Stimulated activated CD4-positive, alpha-beta T cell treated with anti-CD3 and anti-CD28 coated beads, Interleukin-12 subunit alpha, Interleukin-12 subunit beta, amount 100 ng/mL, for 48 hours (primary cell): ENCODE measurements at places on chromosomes 2 and 18.
A peak's percentile ranks its signal among the peaks of the same experiment; 100 is the strongest.

DNA sequence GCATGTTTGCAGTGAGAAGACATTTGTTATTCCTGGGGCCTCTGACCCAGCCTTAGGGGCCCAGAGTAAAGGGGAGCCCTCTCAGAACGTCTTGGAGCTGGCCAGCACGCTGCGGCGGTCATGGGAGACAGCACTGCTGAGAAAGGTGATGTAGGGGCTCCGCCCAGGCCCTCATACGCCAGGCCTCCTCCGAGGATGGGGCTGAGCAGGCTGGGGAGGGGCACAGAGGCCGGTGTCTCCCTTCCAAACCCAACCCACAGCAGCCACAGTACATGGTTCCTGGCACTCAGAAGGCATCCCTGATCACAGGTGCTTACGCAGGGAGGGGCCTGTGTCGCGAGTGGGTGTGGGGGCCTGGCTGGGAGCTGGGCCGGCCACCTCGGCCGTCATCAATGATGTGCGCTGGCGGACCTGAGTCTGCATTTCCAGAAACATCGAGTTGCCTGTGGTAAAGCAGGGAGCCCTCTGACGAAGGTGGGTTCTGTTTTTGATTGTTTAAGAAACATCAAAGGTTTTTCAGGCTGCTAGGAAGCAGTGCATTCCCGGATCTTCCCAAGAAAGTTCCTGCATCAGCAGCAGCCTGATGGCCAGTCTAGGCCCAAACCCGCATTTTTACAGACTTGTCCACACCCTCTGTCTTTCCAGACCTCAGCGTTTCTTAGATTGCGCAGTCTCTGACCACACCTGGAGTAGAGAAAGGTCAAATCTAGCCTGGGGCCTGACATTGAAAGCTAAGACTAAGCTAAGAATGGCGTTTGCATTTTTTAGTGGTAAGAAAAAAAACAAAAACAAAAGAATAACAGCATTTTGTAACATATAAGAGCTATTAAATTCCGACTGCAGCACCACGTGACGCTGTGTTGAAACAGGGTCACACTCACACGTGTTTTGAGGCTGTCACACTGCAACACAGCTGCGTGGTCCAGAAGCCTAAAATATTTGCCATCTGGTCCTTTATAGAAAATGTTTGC lies 51.2 kb upstream of the PXDN start:
- no peak for DNase-seq

DNA sequence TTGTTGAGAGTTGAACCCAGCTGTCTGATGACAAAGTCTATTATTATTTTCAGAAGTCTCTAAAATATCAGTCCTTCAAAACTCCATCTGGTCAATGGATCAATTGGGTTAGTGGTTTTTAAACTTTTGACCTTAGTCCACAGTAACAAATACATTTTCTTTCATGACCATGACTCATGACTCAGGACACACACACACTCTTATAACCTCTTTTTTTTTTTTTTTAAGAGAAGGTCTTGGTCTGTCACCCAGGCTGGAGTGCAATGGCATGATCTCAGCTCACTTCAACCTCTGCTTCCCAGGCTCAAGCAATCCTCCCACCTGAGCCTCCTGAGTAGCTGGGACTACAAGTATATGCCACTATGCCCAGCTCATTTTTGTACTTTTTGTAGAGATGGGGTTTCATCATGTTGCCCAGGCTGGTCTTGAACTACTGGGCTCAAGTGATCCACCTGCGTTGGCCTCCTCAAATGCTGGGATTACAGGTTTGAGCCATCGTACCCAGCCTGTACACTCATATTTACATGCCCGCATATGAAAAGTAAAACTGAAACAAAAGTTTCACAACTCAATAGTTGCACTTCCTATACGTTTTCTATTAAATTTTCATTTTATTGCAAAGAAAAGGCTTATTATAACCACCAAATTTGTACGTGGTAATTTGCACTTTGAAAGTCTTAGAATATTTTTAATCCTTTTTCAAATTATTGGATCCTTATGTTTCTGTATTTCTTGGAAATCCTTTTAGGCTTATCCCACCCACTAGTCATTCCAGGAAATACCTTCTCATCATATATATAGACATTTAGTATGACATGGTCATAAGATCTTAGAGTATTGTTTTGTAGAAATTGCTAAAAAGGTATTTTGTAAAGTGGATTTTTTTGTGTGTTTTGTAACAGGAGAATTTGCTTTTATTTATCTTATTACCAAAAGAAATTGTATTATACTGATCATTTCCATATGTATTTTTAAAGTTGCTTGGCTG lies 199.0 kb downstream of the LPIN1 start:
- DNase-seq: no peak

GRCh38 chr2:40859617-40860016 lies 407.7 kb upstream of the SLC8A1 start:
- no peak for DNase-seq

DNA sequence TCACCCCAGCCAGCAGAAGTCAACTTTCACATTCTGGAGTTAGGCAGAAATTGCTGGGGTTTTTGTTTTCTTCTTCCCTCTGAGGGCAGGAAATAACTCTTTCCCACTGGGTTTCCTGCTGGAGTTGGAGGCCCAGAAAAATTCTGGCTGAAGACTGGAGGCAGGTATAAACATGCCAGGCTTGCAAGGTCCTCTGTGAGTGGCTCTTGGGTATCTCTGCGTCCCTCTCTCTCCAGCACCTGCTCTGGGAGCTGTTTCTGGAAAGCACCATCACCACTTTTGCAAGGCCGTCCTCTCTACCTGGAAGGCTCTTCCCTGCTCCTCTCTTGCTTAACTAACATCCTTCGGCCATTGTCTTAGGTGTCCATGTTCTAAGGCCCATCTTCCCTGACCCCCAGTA lies 91.0 kb downstream of the MCFD2 start:
- DNase-seq: no peak

DNA sequence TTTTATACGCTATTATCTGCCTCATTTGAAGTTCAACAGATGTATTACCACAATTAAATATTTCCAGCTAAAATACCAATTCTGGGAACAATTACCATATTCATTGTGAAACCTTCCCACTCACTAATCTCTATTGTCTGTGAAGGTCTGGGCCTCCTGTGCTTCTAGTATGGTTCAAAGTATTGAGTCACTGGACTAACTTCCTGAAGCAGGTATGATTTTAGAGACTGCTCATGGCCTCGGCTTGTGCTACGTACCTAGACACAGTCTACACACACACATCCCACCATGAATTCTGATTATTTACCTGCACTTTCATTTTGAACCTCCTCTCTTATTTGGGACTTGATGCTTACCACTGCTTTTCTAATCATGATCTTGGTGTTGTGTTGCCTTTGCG lies 180.7 kb upstream of the EPHA4 start:
- no peak for DNase-seq

- no peak for DNase-seq
Measured at GRCh38 chr18:55488473-55488872, 99.5 kb downstream of the TCF4 start.

GRCh38 chr2:401019-401679 lies 113.3 kb upstream of the ALKAL2 start:
- no peak for DNase-seq

GRCh38 chr2:7849027-7849426 lies 832.8 kb upstream of the ID2 start:
- no peak for DNase-seq

- no peak for DNase-seq
Measured at GRCh38 chr18:77077941-77078689, 54.5 kb downstream of the MBP start.

GRCh38 chr2:158664987-158665386 lies 130.1 kb upstream of the DAPL1 start:
- no peak for DNase-seq

DNA sequence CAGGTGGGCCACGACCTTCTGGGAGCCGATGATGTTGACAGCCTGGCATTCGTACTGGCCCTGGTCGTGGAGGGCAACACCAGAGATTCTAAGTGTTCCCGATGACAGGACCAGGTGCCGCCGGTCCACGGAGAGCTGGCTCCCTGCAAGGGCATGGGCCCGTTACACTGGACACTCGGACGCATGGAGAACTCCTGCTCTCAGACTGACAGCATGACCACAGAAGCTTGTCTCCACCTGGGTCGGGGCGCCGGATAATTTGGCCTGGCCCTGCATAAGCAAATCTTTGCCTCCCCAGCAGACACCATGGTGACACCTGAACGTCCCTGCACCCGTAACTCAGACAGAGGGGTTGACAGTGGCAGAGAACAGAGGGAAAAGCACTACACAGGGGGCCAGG lies 80.7 kb downstream of the PXDN start:
- no peak for DNase-seq

DNA sequence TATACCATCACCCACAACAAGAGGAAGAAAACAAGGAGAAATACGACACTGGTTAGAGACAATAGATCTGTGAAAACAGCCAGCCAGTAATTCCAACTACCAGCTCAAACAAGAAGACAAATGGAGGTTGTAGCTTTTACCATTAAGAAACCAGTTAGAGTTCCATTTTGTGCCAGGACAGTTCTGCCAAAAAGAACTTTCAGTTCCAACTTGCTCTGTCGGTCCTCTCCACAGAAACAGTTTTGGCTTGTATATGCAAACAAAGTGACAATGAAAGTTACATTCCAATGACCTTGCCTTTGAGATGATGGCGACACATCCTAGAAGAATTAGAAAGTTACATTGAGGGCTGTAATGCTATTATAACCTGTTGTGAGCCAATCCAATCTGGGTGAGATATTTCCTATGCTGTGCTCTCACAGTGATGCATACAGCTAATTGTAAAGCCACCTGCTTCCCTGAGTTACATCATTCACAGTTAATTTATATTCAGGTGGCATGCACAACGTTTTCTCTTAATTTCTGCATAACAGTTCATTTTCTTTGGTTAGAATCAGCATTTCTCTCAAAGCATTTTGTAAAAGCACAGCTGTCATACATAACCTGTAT lies 1378.4 kb upstream of the PIK3C3 start:
- no peak for DNase-seq

DNA sequence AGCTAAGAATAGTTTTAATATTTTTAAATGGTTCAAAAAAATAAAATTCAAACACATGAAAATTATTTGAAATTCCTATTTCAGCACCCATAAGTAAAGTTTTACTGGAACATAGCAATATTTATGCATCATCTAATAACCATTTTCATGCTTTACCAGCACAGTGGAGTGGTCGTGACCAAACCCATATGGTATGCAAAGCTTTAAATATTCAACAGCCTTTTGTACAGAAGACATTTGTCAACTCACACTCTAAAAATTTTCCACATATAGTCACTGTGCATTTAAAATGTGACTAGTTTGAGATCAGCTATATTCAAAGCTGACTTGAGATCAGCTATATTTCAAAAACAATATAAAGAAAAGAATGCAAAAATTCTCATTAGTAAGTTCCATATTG lies 46.2 kb downstream of the PUM2 start:
- no peak for DNase-seq

- DNase-seq: no peak
Measured at GRCh38 chr18:8983195-8983594, 119.3 kb upstream of the NDUFV2 start.

DNA sequence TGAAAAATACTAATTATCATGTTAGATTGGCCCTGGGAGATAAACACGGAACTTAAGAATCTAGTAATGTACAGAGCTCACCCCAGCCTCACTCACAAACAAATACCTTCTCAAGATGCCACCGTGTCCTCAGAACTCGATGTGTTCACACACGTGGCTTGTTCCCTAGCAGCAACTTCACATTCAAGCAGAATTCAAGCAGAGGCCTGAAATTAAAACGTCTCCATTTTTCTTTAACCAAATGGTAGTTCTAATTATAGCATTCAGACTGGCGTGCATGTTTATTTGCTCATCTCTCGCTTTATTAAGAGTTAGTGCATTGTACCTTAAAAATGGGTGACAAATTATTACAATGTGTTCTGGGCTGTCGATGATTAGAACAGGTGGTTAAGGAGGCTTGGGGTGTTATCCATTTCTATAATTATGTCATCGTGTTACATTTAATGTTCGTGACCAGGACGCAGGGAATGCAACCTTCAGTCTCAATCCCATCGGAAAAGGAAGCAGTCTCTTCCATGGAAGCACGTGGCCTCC lies 57.3 kb upstream of the SLC66A3 start:
- DNase-seq: no peak

GRCh38 chr2:218074031-218074430 lies 5.0 kb downstream of the RUFY4 start:
- DNase-seq: no peak

DNA sequence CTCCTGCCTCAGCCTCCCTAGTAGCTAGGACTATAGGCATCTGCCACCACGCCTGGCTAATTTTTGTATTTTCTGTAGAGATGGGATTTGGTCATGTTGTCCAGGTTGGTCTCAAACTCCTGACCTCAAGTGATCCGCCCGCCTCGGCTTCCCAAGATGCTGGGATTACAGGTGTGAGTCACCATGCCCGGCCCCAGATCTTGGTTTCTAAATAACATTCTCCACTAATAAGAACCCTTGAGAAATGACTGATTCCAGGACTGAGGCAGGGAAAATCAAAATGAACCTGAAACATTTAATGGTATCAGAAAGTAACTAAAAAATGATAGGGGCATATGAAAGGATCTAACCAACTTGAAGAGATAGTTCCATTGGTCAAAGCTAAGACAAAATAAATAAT lies 34.0 kb downstream of the BMPR2 start:
- DNase-seq: peak; percentile 1

DNA sequence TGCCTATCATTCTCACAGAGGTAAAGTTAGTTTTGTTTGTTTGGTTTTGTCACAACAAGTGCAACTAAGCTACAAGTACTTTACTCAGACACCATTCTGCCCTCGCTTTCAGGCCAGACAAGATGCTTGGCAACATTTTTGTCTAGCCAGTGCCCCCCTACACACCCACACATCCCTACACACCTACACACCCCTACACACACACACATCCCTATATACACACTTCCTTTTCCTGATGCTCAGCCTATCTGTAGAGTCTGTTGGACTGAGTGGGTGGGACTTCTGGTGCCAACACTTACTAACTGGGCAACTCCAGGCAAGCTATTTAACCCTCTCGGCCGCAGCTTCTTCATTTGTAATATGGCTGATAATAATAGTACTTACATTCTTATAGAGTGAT lies 161.4 kb downstream of the ALK start:
- no peak for DNase-seq

GRCh38 chr2:45964223-45964841 lies 312.9 kb downstream of the PRKCE start:
- no peak for DNase-seq

- DNase-seq: no peak
Measured at GRCh38 chr2:236940916-236941520, 144.7 kb upstream of the COPS8 start.

- DNase-seq: no peak
Measured at GRCh38 chr18:2963048-2963447, 49.9 kb downstream of the LPIN2 start.

DNA sequence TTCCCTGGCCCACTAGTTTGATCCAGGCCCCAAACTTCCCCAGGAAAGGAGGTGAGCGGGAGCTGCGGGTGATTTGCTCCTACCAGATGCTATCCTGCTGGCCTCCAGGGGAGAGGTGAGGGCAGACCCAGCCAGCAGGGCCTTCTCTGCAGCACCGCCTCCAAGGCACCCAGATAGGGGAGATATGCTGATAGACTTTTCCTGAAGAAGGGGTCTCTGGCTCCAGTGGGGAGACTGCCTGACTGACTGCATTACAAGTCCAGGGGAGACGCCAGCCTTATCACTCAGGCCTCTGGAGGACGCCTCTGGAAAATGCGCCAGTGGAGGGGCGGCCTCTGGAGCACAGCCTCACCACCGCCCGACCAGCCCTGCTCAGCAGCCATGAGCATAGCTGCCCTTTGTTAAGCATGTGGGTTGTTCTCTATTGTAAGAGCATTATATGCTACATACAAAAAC lies 60.6 kb upstream of the SMAD7 start:
- DNase-seq: no peak

GRCh38 chr2:158783923-158784322 lies 11.2 kb upstream of the DAPL1 start:
- DNase-seq: no peak
